ENCODE measurements at places on chromosomes 4 and X. TPM values are rescaled to one million over a fixed set of nuclear protein-coding genes. Genes with fewer than 3 reads are reported as not detected.

SATL1 gene
- total RNA-seq, result 0.79 TPM

MTCP1 gene
- total RNA-seq, result 95.2 TPM

PPAT gene
- 44.9 TPM for total RNA-seq

XG gene
- total RNA-seq, result not detected

KLHL34 gene
- total RNA-seq, result not detected

DUSP9 gene
- total RNA-seq, result not detected

GPC4 gene
- total RNA-seq, result not detected

HOPX gene
- not detected for total RNA-seq

DNA sequence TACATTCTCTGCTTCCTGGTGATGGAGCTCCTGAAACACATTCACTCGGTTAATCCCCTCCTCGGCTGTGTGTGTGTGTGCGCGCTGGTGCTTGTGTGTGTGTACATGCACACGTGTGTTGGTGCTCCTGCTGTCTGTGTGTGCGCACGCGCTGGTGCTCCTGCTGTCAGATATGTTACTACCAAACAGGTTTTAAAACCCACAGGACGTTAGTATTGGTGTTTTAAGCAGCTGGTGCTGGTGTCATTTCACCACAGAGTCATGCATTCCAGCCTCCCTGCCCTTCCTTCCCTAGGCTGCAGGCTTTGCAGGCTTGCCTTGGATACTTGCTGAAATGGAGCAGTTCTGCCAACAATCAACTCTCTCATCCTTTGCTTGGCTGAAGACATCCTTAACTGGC lies 48.1 kb upstream of the CPLX1 start:
- no peak overlapping the region for H3K27ac ChIP-seq
- no peaks in the 10 kb centered on the region for H3K4me1 ChIP-seq
- no peak for DNase-seq
- no peak overlapping the region for H3K4me3 ChIP-seq

DNA sequence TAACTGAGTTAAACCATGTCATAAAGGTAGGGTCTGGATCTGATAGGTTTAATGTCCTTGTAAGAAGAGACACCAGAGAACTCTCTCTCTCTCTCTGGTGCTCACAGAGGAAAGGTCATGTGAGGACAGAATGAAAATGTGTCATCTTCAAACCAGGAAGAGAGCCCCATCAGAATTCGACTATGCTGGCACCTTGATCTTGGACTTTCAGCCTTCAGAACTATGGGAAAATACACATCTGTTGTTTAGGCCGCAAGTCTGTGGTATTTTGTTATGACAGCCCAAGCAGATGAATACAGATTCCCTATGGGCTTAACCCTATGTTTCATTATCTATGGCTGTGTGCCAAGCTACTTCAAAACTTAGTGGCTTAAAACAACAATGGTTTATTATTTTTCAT lies 105.5 kb upstream of the DDIT4L start:
- H3K27me3 ChIP-seq, result no peaks in the 10 kb centered on the region
- H3K36me3 ChIP-seq, result no peaks in the 10 kb centered on the region
- H3K27ac ChIP-seq, result no peak overlapping the region
- DNase-seq, result no peak

- H3K4me1 ChIP-seq, result no peaks in the 10 kb centered on the region
- DNase-seq, result no peak
- no peak overlapping the region for H3K4me3 ChIP-seq
- no peaks in the 10 kb centered on the region for H3K36me3 ChIP-seq
- no peaks in the 10 kb centered on the region for H3K27me3 ChIP-seq
These were observed 160.2 kb downstream of the MAGEB5 start for GRCh38 chrX:26376037-26376708.

- H3K4me3 ChIP-seq, result no peak overlapping the region
- DNase-seq, result no peak
- no peak overlapping the region for H3K27ac ChIP-seq
- no peaks in the 10 kb centered on the region for H3K27me3 ChIP-seq
These were observed 23.3 kb upstream of the ANTXR2 start for GRCh38 chr4:80096175-80096850.

DNA sequence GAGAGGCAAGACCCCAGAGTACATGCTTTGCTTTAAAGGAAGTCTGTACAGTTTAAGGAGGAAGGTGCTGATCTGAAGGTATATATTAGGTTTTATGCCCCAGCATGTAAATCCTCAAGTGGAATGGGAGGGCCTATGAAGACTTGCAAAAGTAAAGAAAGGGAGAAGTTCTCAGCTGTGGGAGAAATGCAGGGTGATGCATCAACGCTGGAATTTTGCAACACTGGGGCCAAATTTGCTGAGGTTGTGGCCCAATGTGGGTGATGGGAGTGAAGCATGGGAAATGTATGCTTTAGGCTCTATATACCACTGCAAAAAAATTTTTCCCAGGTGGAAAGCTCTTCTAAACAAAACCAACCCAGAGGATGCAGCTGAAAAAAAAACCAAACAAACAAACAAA lies 33.8 kb upstream of the GPR174 start:
- no peak overlapping the region for H3K4me3 ChIP-seq
- DNase-seq, result no peak
- no peaks in the 10 kb centered on the region for H3K4me1 ChIP-seq

DNA sequence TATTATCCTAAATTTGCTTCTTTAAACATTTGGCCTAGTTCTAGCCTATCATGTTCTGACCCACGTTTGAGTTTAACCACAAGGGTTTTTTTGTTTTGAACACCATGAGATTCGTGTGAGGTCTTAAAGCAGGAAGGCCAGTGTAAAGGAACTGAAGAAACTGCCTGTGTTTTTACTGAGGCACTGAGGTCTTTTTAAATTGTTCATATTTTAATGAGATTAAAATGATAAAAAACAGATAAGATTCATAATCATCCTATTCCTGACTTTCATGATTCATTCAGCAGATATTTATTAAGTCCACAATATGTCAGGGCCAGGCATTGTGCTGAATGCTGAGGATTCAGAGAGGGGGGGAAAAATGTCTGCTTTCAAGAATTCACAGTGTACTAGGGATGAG lies 3.2 kb downstream of the RPS6KA3 start:
- 0 out of 2 replicates have a peak overlapping the region, but pooled peaks have one; percentile 75 for H3K27ac ChIP-seq
- H3K27me3 ChIP-seq, result no peaks in the 10 kb centered on the region
- peaks cover 53% of the 10 kb centered on the region for H3K4me1 ChIP-seq
- no peaks in the 10 kb centered on the region for H3K36me3 ChIP-seq
- DNase-seq, result peak; percentile 40
- H3K4me3 ChIP-seq, result peak overlapping the region; percentile 91

DNA sequence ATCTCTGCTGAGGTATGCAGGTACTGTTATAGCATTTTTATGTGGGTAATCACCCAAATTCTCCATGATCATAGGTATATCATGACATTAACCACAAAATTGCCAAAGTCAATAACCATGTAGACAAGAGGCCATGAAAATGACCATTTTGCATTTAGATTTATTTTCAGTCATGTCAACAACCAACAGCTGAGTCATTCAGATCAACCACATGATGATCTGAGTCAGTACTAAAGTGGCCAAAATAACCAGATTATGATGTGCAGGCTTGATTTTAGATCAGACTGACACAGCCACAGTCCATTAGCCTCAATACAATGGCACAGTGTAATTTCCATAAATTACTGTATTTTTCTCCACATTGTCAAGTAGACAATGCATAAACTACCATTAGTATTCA lies 240.5 kb downstream of the GRIA3 start:
- DNase-seq, result no peak
- H3K27ac ChIP-seq, result no peak overlapping the region
- no peaks in the 10 kb centered on the region for H3K4me1 ChIP-seq
- H3K4me3 ChIP-seq, result no peak overlapping the region
- H3K36me3 ChIP-seq, result no peaks in the 10 kb centered on the region

GRCh38 chrX:150581093-150581775 lies 12.8 kb downstream of the MTM1 start:
- no peak overlapping the region for H3K4me3 ChIP-seq
- DNase-seq, result no peak
- no peaks in the 10 kb centered on the region for H3K36me3 ChIP-seq
- no peaks in the 10 kb centered on the region for H3K27me3 ChIP-seq
- H3K4me1 ChIP-seq, result no peaks in the 10 kb centered on the region

- no peaks in the 10 kb centered on the region for H3K4me1 ChIP-seq
- no peaks in the 10 kb centered on the region for H3K36me3 ChIP-seq
- no peak overlapping the region for H3K4me3 ChIP-seq
- H3K27me3 ChIP-seq, result no peaks in the 10 kb centered on the region
- no peak overlapping the region for H3K27ac ChIP-seq
These were observed 110.1 kb downstream of the NHSL2 start for GRCh38 chrX:72020788-72021187.

- H3K36me3 ChIP-seq, result no peaks in the 10 kb centered on the region
- H3K27me3 ChIP-seq, result no peaks in the 10 kb centered on the region
- H3K4me3 ChIP-seq, result no peak overlapping the region
These were observed 88.1 kb downstream of the RTL5 start for GRCh38 chrX:72043636-72044035.

DNA sequence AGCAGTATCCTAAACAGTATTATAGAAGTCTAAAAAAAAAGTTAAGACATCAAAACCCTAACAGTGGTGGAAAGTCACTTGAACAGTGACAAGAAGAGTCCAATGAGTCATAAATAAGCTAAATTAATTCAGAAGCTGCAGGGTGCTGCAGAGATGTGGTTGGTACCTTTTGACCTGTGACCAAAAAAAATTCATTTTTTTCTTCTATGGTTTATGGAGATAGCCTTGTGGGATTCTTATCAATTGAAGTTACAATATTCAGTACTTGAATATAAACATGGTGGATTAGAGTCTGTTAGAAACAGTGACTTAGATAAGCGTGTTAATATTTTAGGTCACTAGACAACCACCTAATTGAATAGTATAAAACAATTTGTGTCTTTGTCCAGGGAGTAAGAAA lies 35.4 kb downstream of the CCSER1 start:
- no peak overlapping the region for H3K4me3 ChIP-seq
- H3K36me3 ChIP-seq, result no peaks in the 10 kb centered on the region
- H3K4me1 ChIP-seq, result no peaks in the 10 kb centered on the region
- H3K27ac ChIP-seq, result no peak overlapping the region
- no peaks in the 10 kb centered on the region for H3K27me3 ChIP-seq

GRCh38 chr4:184899261-184900134 lies 73.7 kb upstream of the ACSL1 start:
- H3K27ac ChIP-seq, result no peak overlapping the region
- no peaks in the 10 kb centered on the region for H3K36me3 ChIP-seq
- H3K4me1 ChIP-seq, result no peaks in the 10 kb centered on the region
- no peaks in the 10 kb centered on the region for H3K27me3 ChIP-seq
- DNase-seq, result no peak

GRCh38 chr4:113666386-113667114 lies 95.0 kb downstream of the CAMK2D start:
- no peak for DNase-seq
- H3K36me3 ChIP-seq, result peaks cover 27% of the 10 kb centered on the region
- no peak overlapping the region for H3K27ac ChIP-seq

GRCh38 chr4:155931634-155932033 lies 22.0 kb downstream of the CTSO start:
- no peaks in the 10 kb centered on the region for H3K36me3 ChIP-seq
- H3K4me3 ChIP-seq, result no peak overlapping the region
- H3K27ac ChIP-seq, result no peak overlapping the region
- no peaks in the 10 kb centered on the region for H3K27me3 ChIP-seq
- DNase-seq, result no peak

- H3K4me3 ChIP-seq, result no peak overlapping the region
- H3K36me3 ChIP-seq, result no peaks in the 10 kb centered on the region
- H3K4me1 ChIP-seq, result no peaks in the 10 kb centered on the region
- DNase-seq, result no peak
These were observed 90.6 kb downstream of the SNCA start for GRCh38 chr4:89746377-89746776.

- H3K27me3 ChIP-seq, result no peaks in the 10 kb centered on the region
- H3K27ac ChIP-seq, result no peak overlapping the region
- no peak for DNase-seq
- H3K4me3 ChIP-seq, result no peak overlapping the region
- no peaks in the 10 kb centered on the region for H3K36me3 ChIP-seq
These were observed 1.3 kb upstream of the TIGD2 start for GRCh38 chr4:89109841-89110540.

Data from Karpas-422 (cell line).